Right renal cortex interstitium (tissue), 3 donors: ENCODE measurements at places on chromosomes 1 and 21. TPM values are rescaled to one million over a fixed set of nuclear protein-coding genes. Genes with fewer than 3 reads are reported as not detected.

DNA sequence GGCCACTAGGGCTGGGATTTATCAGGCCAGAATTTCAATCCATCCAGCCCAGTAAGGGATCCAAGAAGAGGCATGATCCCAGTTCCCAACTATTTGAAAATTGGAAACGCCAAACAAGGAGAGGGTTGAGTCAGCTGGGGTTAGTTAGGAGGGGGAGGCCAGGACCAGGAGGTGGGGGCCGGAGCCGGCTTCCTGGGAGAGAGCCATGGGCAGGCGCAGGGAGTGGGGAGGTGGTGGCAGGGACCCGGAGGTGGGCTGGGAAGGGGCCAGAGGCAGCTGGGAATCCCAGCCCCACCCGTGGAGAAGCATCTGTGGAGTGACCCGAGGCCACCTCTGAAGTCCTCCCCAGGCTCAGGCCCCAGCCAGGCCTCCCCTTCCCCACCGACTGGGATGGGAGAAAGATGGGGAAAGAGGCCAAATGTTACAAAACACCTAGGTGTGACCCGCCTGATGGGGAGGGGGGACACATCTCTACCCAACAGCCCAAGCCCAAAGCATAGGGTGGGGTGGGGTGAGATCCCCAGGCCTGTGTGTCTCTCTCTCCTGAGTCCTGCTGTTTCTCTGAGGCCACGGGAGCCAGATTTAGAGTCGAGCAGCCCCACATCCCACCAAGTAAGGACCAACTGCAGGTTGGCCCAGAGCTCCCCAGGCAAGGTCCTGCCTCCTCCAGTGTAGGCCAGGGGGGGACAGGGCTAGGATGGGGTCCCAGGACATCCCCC lies 10.1 kb downstream of the HSPG2 start:
- DNase-seq: no peak

- DNase-seq: no peak
Measured at GRCh38 chr1:29310616-29311180, 74.4 kb downstream of the PTPRU start.

DNA sequence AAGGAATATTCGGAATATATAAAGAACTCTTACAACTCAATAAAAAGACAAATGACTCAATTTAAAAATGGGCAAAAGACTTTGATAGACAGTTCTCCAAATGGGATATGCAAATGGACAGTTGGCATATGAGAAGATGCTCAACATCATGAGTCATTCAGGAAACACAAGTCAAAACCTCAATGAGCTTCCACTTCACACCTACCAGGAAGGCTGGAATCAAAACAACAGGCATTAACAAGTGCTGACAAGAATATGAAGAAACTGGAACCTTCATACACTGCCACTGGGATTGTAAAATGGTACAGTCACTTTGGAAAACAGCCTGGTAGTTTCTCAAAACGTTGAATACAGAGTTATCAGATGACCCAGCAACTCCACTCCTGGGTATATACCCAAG lies 17.2 kb downstream of the PGBD5 start:
- DNase-seq: no peak

GRCh38 chr1:10624256-10625050 lies 149.7 kb downstream of the PEX14 start:
- DNase-seq: no peak

DNA sequence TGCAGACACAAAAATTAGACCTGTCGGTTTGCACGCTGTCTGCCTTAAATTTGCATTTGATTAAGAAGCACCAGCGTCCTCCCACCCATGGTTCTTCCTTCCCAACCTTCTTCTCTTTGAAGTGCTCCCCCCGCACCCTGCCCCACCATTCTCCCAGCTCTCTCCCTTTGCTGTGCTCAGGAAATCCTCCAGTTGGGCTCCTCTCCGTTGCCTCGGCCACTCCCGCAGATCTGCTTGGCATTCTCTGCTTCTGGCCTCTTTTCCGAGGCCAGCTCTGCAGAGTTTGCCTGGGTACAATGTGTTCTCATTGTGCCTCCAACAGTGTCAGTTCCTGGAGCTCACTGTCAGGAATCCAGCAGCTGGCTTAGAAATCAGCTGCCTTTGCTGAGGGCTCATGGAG lies 126.1 kb downstream of the NAV1 start:
- no peak for DNase-seq

DNA sequence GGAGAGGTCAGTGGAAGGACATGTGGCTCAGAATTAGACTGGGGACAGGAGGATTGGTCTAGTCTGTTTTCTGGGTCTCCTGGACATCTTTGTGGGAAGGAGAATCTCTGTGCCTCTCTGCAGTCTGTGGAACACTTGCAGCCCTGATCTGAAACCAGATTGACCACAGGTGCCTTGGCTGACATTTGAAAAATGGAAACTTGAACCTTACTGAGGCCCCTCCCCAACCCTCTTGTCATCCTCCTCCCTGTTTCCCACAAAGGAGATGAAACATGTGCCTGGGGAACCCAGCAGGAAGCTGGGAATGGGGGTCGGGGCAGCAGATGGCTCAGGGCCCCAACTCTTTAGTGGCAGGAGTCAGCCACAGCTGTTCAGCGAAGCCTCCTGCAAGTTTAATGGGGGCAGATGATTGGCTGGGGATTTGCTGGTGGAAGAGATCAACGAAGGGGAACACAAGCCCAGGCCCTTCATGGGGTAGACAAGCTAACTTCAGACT lies 18.1 kb downstream of the VASH2 start:
- DNase-seq: no peak

GRCh38 chr1:214022229-214022791 lies 34.5 kb downstream of the PROX1 start:
- no peak for DNase-seq

The OR6K3 gene
- not detected for polyA plus RNA-seq

The AKNAD1 gene
- not detected for polyA plus RNA-seq

DNA sequence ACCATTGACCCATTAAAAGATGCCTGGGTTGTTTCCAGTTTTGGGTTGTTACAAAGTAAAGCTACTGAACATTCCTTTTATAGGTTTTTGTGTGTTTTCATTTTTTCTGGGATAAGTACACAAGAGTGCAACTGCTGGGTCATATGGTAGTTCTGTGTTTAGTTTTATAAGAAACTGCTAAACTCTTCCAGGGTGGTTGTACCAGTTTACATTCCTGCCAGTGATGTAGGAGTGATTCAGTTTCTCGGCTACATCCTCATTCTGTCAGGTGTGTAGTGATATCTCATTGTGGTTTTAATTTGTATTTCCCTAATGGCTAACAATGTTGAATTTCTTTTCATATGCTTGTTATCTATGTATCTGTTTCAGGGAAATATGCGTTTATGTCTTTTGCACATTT lies 58.5 kb upstream of the DNAJC6 start:
- no peak for DNase-seq

- DNase-seq: peak; percentile 45
Measured at GRCh38 chr1:210250998-210251679, 18.5 kb downstream of the SERTAD4 start.

DNA sequence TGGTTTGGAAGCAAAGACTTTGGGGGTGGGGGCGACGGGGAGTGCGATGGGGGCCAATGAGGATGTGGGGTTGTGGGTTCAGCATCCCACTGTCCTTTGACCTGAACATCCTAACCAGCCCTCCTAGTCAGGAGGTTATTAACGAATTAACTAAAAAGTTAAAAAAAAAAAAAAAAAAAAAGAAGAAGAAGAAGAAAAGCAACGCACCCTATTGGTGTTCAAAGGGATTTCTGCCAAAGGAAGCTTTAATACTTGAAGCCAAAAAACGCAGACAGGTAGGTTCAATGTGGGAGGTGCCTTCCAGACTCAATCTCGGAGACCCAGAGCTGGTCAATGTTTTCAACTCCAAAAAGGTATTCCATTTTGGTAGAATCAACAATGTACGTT lies 2.2 kb downstream of the CLIC6 start:
- no peak for DNase-seq

The ZFP69B gene
- polyA plus RNA-seq: 6.8 TPM

- no peak for DNase-seq
Measured at GRCh38 chr1:242745079-242745478, 220.6 kb upstream of the PLD5 start.

DNA sequence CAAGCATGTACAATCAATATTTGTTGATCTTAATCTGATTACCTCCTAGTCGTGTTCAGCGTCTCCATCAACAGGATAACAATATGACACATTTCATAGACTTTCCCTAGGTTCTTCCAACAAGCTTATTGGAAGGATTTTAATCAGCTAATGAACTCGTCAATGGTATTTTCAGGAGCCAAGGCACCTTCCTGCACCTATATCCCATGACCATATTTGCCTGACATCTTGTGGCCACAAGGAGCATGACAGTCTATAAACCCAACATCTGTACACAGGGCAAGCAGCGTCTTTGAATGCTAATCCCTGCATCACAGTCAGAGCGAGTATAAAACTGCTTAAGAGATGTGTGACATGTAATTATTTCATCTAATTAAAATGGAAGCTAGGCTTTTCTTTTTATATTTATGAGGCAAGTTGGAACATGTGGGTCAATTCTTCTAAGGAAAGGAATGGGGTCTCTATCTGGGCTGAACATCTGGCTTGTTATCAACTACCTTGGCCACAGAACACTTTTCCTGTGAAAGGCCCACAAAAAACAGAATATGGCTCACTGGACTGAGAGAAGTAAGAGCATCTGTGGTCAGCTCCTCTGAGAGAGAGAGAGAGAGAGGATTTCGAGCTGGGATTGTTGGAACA lies 388.8 kb downstream of the NTNG1 start:
- DNase-seq: no peak

DNA sequence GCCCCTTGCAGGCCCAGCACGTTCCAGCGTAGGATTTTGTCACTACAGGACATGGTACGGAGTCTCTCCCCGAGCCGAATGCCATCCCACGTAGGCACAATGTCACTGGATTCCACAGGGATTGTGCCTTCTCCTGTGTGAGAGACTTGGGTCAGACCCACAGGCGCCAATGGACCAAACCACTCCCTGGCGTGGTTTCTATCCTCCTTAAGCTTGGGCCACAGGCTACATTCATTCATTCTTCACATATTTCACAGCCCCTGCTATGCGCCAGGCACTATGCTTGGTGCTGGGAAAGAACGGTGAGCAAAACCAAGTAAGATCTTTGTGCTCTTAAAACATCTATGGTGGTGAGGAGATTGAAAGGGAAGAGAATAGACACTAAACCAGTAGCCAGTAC lies 18.7 kb downstream of the CHRNB2 start:
- no peak for DNase-seq

The PLPP3 gene
- 140 TPM for polyA plus RNA-seq

DNA sequence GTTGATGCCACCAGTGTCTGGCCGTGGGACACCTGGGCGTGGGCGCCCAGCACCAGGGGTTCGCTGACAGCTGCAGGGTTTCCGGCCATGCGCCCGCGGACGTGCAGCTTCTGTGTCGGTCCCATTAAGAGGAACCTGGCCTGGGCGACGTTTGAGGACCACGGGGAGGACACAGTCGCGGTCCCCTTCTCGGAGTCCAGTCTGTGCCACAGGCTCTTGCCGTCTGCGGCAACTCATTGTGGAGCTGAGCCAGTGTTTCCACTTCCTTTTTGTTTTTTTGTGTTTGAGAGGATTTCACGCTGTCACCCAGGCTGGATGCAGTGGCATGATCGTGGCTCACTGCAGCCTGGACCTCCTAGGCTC lies 1.6 kb upstream of the C1orf159 start:
- no peak for DNase-seq

The OPTC gene
- polyA plus RNA-seq: not detected

GRCh38 chr1:30688920-30689794 lies 34.2 kb downstream of the MATN1 start:
- no peak for DNase-seq
